ENCODE measurements at places on chromosomes 4 and X. TPM values are rescaled to one million over a fixed set of nuclear protein-coding genes. Genes with fewer than 3 reads are reported as not detected.
A peak's percentile ranks its signal among the peaks of the same experiment; 100 is the strongest.

TNIP3 gene
- total RNA-seq = 0.54 TPM

IL13RA1 gene
- 1.2 TPM for total RNA-seq

CT45A5 gene
- not detected for total RNA-seq

DRD5 gene
- total RNA-seq = 0.22 TPM

SMIM9 gene
- total RNA-seq = not detected

NUDT11 gene
- 0.45 TPM for total RNA-seq

MAGEB1 gene
- not detected for total RNA-seq

ELF2 gene
- total RNA-seq = 39.8 TPM

PAGE1 gene
- not detected for total RNA-seq

FAM47A gene
- total RNA-seq = not detected

SLC34A2 gene
- total RNA-seq = 0.17 TPM

DNA sequence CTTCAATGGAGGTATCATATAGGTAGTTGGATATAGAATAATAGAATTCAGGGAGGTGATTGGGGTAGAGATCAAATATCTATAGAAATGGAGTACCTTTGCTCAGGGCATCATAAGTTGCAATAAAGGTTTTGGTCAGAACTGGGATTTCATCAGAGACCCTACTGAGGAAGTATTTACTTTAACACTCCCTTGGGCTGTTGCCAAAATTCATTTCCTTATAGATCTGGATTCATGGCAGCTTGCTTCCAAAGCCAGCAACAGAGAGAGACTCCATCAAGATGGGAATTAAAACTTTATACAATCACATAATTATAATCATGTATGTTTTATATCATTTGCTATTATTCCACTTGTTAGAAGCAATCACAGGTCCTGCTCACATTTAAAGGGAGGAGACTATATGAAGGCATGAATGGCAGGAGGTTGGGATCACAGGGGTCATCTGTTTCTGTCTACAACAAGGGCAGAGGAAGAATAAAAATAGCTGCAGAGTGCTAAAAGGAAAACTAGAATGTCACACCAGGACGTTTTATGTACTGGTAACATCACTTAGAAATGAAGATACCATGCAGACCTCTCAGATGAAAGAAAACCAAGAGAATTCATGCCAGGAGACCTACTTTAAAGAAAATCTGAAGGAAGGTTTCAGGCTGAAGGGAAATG is 902.1 kb upstream of the LCORL start:
- no peak for ATAC-seq

- ATAC-seq = no peak
Measured at GRCh38 chrX:124940531-124940930, 379.1 kb upstream of the TEX13C start.

DNA sequence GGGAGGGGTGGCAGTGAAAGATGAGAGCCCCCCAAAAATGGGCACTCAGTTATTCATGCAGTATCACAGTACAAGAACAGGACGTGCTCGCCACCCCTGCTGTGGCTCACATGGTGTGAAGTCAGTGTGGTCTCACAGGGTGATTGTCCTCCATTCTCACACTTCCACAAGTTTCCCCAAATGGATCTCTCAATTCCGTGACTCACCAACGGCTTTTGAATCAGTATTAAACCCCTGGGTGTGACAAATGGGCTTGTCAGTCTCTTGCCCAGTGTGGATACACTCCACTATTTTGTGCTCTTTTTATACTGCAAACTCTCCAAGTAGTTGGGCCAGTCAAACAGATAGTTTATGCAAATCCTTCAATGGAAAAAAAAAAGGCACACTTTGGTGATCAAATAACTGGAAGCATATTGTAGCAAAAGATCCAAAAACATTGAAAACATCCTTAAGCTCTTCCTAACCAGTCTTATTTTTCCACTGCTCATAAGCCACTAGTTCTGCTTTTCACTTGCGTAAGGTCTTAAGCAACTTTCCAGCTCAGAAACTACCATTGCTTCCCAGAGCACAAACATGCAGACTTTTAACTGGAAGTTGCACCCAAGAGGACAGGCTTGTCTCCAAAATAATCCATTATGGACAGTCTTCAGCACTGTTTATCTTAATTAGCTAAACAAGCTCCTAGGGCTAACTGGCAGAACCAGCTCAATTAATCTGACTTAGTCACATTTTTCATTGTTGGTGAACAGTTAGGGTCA is 365.7 kb downstream of the PPP3CA start:
- no peak for ATAC-seq

DNA sequence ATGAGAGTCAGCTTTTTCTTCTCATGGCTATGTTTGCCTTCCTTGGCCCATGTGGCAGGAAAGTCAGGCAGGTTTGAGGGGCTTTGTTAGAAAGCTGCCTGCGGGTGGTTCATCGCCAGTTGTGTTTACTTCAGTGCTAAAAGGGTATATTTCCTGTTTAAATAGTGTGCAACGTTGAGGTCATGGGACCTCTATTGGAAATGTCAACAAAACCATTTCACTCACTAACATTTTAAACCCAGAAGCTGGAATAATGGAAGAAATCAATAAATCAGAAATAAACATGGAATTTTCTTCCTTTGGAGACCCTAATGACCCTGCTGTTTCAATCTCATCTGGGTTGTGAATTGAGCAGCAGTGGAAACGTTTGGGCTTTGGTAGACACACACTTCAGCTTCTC is 185.8 kb downstream of the ANKRD50 start:
- no peak for ATAC-seq

GRCh38 chrX:33725535-33726210 is 406.4 kb downstream of the FAM47A start:
- peak; percentile 14 for ATAC-seq

DNA sequence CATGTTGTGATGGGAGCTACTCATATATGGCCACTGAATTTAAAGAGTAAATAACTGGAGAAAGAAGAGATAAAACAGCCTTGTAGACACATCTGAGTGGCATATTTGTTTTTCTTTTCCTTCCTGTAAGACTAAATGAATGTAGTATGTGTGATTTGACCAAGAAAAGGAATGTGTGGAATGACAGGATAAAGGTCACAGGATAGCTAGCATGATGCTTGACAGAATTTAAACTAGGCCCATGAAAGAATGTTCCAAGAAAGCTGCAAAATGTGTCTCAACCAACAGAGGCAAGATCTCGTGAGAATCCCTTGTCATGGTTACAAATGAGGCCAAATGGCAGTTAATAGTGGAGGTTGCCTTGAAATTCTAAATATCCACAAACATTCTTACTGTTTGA is 137.0 kb downstream of the KCNIP4 start:
- ATAC-seq = no peak

GRCh38 chrX:123408821-123409737 is 225.0 kb downstream of the GRIA3 start:
- ATAC-seq = no peak

GRCh38 chrX:11450354-11450753 is 157.1 kb downstream of the AMELX start:
- no peak for ATAC-seq

DNA sequence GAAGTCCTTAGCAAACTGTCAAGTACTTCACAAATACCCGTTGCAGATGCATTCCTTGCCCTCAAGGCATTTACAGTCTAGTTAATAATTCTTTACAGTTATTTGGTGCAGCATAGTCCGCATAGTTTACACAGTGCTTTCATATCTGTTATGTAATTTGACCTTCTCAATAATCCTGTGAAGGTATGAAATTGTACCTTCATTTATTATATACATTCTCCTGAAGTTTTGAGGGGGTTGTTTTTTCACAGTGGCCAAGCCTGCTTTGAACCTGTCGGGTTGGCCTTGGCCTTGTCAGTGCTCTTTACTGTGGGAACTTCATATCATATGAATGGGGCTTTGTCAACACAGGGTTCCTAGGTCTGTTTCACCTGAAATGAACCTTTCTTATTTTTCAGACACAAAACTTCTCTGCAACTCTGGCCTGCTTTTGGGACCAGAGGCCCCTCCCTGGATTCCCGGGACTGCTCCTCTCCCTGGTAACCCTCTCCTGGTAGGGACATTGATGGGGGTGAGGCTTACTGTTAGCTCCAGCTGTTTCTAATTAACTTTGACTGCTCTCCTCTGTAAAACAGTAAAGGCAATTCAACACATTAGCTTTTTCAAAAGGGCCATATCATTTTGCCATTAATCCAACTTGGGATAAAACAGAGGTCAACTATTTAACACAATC is 9.1 kb downstream of the IGFBP7 start:
- no peak for ATAC-seq

DNA sequence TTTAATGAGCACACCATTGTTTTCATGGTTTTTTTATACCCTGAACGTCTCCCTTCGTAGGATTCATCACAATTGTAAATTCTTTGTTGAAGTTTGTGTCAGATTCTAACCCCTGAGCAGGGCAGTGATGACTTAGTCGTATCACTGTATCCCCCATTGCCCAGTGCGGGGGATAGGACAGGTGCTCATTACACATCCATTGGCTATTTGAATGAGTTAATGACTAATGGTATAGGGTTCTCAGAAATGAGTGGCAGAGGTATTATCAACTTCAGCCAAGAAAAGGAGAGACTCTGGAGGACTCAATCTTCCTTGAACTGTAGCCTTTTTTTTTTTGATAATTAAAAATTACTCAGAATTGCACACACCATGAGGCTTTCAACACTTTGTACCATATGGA is 64.6 kb downstream of the SYNPO2 start:
- no peak for ATAC-seq

- no peak for ATAC-seq
Measured at GRCh38 chrX:148156986-148157385, 175.8 kb downstream of the FMR1NB start.

GRCh38 chr4:8315435-8316250 is 46.1 kb downstream of the HTRA3 start:
- peak; percentile 94 for ATAC-seq

DNA sequence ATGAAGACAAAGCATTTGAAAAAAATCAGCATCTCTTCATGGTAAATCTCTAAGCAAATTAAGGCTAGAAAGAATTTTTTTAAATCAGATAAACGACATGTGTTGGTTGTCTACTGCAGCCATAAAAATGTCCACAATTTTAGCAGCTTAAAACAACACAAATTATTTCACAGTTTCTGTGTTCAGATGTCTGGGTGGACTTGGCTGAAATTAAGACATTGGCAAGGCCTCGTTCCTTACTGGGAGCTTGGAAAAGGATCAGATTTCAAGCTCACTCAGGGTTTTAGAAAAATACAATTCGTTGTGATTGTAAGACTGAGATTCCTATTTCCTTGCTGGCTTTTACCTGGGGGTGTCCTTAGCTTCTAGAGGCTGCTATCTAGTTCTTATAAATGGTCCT is 1470.6 kb downstream of the PCDH19 start:
- ATAC-seq = no peak

- no peak for ATAC-seq
Measured at GRCh38 chr4:113976741-113977525, 2.5 kb downstream of the ARSJ start.

DNA sequence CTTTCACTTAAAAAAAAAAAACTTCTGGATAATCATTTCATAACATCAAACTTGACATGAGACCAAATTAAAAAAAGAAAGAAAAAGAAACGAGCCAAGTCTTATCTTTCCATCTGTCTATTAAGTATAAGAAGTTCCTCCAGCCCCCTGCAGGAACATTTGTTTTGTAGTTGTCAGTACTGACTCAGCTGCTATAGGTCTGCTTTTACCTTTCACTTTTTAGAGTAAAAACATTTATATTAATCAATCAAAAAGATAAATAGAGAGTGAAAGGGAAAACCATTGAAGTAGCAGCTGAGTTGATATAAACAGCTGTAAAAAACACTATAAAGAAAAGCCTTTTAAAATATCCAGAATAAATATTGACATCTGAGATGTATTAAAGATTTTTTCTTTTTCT is 46.1 kb downstream of the CCDC158 start:
- ATAC-seq = no peak

- ATAC-seq = no peak
Measured at GRCh38 chr4:138521809-138522208, 279.7 kb upstream of the SLC7A11 start.

- no peak for ATAC-seq
Measured at GRCh38 chrX:113514906-113515305, 674.3 kb upstream of the AMOT start.

DNA sequence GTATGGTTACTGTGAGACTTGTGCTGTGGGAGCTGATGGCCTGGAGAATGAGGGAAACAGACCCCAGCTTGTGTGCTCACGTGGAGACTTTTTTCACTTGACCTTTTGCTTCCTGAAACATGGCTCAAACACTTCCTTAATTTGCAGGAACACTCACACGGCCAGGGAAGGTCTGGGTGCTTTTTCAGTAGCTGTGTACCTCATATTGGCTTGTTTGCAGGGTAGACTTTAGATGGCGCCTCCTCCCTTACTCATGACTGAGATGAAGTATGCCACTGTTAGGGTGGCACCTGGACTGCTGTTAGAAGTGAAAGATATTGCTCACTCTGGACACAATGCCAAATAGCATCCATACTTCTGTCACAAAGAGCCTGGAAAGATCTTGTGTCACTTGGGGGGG is 75.7 kb upstream of the WDR1 start:
- no peak for ATAC-seq

GRCh38 chr4:16489226-16489625 is 263.0 kb upstream of the TAPT1 start:
- no peak for ATAC-seq

- ATAC-seq = no peak
Measured at GRCh38 chrX:115467961-115468360, 93.0 kb upstream of the PLS3 start.

- ATAC-seq = no peak
Measured at GRCh38 chr4:185286571-185286970, 77.2 kb downstream of the SNX25 start.

DNA sequence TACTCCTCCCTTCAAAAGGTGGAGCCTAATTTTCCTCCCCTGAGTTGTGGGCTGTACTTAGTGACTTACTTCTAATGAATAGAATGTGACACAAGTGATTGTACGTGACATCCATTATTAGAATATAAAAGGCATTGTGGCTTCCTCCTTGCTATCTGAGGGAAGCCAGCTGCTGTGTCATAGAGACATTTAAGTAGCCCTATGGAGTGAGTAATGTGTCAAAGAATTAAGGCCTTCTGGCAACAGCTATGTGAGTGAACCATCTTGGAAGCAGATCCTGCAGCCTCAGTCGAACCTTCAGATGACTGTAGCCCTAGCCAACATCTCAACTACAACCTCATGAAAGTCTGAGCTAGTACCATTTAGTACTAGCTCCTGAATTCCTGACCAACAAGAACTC is 76.1 kb downstream of the BCOR start:
- ATAC-seq = no peak

DNA sequence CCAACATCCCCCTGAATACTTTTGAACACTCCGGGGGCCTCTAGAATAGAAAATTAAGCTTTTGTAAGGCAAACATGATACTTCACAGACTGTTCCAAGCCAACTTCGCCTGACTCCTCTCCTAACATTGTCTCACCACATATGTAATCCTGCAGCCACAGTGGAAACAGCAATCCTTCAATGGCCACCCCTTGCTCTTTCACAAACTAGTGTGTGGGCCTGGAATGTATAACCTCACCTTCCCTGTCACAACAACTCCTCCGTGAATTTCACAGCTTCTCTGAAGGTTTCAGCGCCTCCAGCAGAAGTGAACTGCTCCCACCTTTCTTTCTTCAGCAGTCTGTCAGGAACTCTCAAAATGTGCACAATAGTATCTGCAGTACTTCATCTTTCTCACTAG is 185.1 kb downstream of the ADGRL3 start:
- ATAC-seq = no peak

GRCh38 chr4:78644744-78645330 is 93.3 kb downstream of the ANXA3 start:
- ATAC-seq = peak; percentile 67

All from motor neuron (in vitro differentiated cells).